ENCODE measurements at places on chromosomes 16 and 17.
A peak's percentile ranks its signal among the peaks of the same experiment; 100 is the strongest.

GRCh38 chr16:73390936-73391335 is 343.0 kb upstream of the ZFHX3 start:
- DNase-seq, result no peak

- DNase-seq, result no peak
These were observed 7.2 kb upstream of the GPRC5C start for GRCh38 chr17:74424657-74425056.

DNA sequence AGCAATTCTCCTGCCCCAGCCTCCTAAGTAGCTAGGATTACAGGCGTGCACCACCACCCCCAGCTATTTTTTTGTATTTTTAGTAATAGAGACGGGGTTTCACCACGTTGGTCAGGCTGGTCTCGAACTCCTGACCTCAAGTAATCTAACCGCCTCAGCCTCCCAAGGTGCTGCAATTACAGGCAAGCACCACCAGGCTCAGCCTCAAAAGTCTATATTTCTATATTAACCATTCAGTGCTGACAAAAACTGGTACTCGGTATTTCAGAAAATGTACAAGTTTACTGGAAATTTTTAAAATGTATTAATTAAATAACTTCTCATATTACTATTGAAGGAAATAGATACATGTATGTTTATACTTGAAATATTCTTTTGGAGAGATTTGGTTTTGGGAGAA is 1.4 kb upstream of the HEXD start:
- no peak for DNase-seq

DNA sequence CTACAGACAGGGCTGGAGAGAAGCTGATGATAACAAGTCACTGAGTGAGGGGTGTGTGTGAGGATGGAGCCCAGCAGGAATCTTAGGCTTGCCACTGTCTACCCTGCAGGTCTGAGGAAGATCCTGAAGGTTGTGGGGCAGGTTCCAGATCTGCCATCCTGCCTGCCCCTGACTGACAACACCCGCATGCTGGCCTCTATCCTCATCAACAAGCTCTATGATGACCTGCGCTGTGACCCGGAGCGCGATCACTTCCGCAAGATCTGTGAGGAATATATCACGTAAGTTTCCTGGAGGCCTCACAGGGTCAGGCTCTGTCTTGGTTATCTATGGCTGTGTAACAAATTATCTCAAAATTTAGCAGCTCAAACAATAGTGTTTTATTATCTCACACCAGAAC is 16.3 kb downstream of the UNC45B start:
- DNase-seq, result no peak

DNA sequence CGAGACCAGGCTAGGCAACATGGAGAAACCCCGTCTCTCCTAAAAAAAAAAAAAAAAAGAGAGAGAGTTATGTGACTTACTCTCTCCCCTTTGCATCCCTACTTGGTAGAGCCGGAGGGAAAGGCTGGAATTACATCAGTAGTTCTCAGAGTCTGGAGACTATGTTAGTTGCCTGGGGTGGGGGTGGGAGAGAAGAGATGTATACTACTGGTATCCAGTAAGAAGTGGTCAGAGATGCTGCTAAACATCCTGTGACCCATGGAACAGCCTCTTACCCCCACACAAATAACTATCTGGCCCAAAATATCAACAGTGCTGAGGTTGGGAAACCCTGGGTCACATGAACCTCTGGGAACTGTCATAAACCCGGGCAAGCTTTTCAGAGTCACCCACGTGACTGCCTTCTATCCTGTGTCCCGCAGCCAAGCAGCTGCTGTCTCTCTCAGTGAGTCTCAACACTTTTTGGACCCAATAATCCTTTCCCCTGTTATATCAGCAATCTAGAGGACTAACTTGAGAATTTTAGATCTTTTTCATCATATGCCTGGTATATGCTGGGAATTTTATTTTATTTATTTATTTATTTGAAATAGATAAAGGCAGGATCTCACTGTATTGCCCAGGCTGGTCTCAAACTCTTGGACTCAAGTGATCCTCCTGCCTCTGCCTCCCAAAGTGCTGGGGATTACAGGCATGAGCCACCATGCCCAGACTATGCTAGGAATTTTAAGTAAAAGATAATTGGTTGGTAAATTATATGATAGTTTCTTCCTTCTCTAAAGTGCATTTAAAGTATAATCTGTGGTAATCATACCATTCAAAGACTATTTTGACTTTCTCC is 8.7 kb downstream of the EIF1 start:
- peak; percentile 63 for DNase-seq

GRCh38 chr16:87847785-87848675 is 21.3 kb downstream of the SLC7A5 start:
- DNase-seq, result peak; percentile 41

- DNase-seq, result no peak
These were observed 5.1 kb downstream of the BPTF start for GRCh38 chr17:67830440-67830839.

- no peak for DNase-seq
These were observed 27.9 kb downstream of the MINK1 start for GRCh38 chr17:4861052-4861451.

DNA sequence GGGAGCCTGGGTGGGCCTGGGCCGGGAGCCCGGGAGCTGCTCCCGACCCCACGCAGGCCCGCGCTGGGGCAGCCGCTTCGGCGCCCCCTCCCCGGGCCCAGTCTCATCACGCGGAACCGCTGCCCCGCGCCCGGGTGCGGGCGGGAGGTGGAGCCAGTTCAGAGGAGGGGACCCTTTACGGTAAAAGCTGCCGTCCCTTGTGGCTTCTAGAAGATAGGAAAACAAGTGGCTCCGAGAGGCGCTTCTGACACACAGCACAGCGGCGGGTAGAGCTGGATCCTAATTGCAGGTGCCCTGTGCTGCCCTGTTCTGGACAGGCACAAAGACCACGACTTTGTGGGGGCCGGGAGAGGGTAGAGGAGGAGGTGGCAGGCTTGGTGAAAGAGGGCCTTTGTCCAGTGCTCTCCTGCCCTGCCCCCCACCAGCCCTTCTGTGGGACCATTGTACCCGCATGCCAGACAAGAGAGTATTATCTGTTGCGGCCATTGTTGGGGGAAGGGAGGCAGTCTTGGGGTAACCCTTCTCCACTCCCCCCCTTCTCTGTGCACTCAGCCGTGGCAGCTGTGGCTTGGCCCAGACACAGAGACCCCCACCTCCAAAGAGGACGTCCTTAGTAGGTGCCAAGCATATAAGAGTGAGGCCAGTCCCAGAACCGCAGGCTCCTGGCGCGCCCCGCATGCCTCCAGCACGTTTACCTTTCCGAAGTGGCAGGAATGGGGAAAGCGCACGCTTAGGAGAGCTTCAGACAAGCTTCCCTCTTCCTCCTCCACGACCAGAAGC is 736 bp downstream of the CNP start:
- DNase-seq, result peak; percentile 33
